ENCODE measurements at places on chromosomes 5 and 9.
A peak's percentile ranks its signal among the peaks of the same experiment; 100 is the strongest.

DNA sequence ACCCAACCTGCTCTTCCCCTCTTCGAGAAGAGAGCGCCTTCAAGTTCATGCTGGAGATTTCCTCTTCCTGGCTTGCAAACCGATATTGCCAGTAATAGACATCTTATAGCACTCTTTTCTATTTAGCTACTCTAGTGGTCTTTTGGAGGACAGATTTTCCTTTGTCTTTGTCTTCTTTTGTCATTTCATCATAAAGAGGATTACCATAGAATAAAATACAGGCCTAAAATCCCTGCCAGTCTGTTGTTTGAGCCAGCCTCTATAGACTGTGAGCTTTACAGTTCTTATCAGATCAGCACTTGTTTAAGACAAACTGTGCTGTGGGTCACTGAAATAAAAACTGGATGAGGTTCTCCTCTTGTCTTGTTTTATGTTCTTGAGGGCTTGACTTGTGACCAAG lies 802.8 kb downstream of the NR2F1-AS1 start:
- DNase-seq: no peak

GRCh38 chr5:156681265-156681664 lies 168.8 kb upstream of the PPP1R2B start:
- peak; percentile 12 for DNase-seq

DNA sequence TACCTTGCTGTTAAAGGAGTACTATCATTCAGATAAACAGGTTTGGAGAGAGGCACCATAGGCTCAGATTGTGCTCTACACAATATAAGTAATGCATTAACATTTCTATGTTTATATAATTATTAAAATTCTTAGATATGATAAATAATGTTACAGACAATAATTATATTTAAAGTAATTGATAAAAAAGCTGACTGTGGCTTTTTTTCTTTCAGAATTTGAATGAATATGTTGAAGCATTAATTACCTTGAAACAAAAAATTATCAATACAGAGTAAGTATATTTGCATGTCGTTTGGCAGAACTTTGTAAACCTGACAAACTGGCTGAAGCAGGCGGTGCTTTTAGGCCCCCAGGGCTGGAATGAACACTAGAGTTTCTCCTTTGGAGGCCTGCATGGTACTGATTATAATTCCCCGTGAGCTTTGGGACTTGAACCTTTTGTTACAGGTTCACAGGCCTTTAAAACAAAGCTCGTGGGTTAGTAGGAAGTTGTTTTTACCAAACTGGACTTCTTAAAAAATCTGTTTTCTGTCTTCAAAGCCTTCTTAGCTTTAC lies 13.8 kb downstream of the ICE1 start:
- no peak for DNase-seq

DNA sequence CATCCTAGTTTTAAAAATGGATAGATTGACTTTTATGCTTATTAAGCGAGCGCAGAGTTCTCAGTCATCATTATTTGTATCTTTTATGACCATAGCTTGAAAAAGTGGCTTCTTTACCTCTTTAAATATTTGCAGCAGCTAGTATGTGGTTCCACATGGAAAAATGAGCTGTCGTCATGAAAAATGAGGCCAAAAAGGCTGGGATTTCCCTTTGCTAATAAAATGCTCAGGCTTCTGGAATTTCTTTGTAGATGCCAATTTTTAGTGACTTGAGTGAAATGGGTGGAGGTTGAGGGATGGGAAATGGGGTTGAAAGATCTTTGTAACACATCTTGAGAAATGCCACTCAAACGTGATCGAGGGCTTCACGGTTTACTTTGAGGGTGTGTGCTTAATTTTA lies 35.2 kb downstream of the RAI14 start:
- no peak for DNase-seq

GRCh38 chr9:132531195-132531594 lies 51.2 kb upstream of the BARHL1 start:
- no peak for DNase-seq

DNA sequence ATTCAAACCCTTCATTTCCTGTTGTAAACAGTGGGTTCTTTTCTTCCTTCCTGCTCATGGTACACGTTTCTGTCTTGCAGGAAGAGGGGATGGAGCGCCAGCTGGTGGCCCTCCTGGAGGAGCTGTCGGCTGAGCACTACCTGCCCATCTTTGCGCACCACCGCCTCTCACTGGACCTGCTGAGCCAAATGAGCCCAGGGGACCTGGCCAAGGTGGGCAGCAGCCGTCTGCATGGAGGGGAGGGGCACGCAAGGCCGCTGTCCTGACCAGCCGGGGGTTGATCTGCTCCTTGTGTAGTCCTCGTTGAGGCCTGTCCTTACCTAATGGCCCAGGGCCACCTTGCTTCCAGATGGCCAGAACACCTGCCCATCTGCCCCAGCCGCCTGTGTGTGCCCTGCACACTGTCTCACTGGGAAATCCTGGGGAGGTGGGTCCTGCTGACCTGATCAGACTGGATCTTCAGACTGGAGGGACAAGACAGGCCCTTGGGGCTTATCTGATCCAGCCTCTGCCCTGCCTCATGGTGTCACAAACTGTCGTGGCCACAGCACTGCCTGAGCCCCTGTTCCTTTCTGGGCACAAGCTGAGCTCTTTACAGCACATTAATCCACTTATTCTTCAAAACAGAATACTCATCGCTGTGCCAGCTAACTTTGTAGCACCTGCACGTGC lies 44.7 kb downstream of the LRSAM1 start:
- DNase-seq: no peak

GRCh38 chr5:128406803-128407202 lies 131.2 kb downstream of the FBN2 start:
- DNase-seq: no peak

GRCh38 chr9:91929331-91929730 lies 20.7 kb downstream of the ROR2 start:
- no peak for DNase-seq

DNA sequence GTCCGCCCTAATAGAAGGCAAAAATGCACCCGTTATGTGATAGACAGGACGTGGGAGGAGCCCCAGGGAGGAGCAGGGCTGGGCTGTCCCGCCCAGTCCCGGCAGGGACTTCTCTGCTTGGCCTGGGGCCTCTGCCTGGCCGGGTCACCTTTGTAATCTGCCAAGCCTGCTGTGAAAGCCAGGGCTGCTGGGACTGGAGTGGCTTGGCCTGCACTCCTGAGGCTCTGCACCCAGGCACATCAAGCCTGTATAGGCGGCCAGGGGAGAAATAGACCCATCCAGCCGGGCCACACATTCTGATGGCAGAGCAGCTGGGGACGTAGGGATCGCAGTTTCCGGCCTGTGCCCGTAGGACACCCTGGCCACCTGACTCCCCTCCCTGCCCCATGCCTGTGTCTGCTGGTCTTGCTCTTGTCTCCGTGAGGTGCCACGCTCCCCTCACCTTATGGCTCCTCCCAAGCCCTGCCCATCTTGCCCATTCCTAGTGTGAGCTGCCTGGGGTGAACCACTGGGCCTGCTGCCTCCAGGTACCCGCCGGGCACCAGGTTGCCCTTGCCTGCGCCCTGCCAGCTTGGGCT lies 28.1 kb downstream of the DYNC2I2 start:
- DNase-seq: peak; percentile 63

- no peak for DNase-seq
Observed at GRCh38 chr9:85453850-85454249, 287.9 kb downstream of the AGTPBP1 start.

Data from globus pallidus (tissue), 1 donor.